ENCODE measurements at places on chromosomes 16 and 17.

- DNase-seq: no peak
Observed at GRCh38 chr17:16104189-16104588, 104.6 kb downstream of the TTC19 start.

DNA sequence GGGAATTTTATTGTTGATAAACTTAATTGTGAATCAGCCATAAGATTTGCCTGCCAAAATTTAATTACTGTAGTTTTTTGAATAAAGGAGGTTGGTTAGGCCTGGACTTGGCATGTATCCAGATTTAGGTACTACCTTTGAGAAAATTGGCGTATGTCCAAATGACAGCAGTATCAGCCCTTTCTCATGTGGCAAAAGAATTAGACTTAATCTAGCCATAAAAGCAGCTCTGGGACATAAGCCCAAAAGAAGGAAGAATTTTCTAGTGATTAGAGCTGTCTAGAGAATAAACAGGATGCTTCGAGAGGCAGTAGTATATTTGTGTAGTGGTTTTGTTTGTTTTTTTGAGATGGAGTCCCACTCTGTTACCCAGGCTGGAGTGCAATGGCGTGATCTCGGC lies 27.7 kb downstream of the PPM1E start:
- DNase-seq: no peak

DNA sequence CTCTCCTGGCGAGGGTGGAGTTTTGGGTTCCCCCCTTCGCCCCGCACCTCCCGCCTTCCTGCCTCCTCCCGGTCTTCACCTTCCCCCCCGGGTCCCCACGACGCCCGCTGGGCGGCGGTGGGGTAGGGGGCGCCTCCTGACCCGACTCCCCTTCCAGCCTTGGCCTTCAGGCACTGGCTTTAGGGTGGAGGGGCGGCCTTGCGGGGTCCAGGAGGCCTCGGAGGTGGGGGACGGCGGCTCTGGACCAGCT lies 2.4 kb downstream of the SLC16A3 start:
- DNase-seq: no peak

DNA sequence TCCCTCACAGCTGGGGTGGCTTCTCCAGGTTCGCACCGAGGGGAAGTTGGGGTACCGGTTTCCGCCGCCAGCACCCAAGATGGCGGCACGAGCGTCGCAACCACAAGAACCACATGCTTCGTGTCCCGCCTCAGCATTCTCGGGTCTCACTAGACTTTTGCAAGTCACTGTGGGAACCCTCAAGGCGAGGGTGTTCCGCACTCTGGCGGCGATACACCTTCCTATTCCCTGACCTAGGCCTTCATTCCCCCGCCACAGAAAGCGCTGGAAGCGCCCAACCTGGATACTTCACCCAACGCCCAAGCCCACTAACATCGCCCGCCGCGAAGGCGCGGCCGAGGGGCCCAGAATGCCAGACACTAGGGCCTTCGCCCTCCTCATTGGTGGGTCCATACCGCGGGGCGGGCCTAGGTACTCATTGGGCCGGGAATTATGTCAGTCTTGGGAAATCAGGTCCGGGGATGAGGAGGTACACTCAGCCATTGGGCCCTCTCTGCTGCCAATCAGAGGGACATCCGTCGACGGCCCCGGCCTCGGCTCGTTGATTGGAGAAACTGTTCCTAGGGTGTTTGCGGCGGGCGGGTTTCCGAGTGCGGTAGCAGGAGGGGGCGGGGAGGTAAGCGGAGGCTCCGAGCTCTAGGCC lies at the start of gene NFE2L1:
Gene NFE2L1 (plus strand): TSS at position 619 of the 643 bp plus-strand sequence. CDS start 2,760 bp downstream, outside the sequence.
- peak; percentile 95 for DNase-seq

DNA sequence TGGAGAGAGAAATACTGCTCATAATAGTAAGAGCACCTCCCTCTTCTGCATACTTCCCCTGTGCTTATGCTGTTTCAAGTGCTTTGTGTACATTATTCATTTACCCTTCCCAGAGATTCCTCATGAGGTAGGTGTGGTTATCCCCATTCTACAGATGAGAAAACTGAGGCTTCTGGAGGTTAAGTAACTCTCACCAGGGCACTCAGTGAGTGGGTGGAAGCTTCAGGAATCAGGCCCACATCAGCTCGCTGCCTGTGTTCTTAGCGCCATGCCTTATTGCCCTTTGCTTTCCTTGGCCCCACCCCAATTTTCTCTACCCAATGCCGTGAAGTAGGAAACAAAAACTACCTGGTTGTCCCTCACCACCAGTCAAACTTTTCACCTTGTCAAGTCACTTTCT lies 18.1 kb upstream of the ITGB3 start:
- no peak for DNase-seq

DNA sequence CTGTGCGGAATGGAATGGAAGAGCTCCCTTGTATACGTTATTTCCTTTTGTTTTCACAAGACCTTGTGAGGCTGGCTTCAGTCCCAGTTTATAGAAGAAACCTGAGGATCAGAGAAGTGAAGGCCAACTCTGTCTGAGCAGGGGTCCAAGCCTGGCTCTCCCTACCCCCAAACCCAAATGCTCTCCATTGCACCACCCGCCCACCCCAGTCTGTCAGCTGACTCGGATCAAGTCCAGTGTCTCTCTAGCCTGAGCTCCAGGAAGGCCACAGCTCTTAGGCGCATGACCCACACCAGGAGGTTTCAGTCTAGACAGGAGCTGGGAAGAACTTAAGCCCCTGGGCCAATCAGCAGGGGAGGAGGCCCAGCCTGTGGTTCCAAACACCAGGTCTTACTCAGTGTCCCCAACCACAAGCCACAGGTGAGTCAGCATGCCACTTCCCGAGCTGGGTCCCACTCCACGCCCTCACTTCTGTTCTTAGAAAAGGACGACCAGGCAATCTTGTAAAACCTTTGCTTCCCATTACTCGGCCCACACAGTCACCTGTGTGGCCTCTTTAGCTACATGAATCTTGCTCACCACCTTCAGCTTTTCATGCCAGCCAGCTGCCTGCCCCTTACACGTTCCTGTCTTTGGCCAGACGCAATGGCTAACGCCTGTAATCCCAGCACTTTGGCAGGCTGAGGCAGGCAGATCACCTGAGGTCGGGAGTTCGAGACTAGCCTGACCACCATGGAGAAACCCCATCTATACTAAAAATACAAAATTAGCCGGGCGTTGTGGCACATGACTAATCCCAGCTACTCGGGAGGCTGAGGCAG lies 27.8 kb downstream of the TK2 start:
- peak; percentile 66 for DNase-seq

DNA sequence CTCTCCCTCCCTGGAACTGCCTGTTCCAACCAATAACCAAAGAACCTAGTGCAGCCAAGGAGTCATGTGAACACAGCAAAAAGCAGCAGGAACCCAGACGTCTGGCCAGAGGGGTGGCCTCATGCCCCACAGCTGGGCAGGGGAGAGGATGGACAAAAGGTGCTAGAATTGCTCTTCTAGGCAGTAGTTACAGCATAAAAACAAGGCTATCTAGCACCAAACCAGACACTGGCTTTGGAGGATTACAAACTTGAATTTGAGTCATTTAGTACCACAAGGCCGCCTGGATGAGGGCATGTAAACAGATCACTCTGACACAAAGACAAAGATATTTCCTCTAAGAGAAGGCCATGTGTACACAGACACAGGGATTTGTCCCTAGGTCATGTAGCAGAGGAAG lies 423.3 kb upstream of the MAF start:
- no peak for DNase-seq

DNA sequence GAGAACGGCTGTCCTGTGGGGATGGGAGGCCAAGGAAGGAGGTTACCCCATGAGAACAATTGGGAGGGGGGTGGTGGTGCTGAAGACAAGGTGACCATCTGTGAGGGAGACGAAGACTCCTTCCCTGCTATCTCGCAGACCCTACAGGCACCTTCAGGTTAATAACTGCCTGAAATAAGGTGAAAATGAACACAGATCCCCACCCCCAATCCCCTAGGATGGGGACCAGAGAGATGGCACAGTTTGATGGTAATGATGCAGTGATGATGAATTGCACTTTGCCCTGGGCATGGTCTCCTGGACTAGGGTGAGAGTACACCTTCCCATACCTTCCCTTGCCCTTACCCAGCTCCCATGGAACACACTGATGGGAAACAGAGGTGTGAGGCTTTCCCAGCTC lies 1.4 kb upstream of the NAE1 start:
- no peak for DNase-seq

- DNase-seq: no peak
Observed at GRCh38 chr16:53775821-53776431, 72.0 kb downstream of the FTO start.

DNA sequence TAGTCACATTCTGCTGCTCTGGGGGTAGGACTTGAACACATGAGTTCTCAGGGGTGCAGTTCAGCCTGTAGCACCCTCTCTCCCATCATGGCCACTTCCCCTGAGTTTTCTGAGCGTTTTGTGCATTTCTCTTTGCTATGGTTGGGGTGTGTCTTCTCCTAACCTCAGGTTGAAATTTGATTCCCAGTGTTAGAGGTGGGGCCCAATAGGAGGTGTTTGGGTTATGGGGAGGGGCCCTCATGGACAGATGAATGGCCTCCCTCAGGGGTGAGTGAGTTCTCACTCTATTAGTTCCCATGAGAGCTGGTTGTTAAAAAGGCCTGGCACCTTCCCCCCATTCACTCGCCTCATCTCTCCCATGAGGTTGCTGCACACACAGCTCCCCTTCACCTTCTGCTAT lies 101.1 kb downstream of the FOXL1 start:
- DNase-seq: no peak

DNA sequence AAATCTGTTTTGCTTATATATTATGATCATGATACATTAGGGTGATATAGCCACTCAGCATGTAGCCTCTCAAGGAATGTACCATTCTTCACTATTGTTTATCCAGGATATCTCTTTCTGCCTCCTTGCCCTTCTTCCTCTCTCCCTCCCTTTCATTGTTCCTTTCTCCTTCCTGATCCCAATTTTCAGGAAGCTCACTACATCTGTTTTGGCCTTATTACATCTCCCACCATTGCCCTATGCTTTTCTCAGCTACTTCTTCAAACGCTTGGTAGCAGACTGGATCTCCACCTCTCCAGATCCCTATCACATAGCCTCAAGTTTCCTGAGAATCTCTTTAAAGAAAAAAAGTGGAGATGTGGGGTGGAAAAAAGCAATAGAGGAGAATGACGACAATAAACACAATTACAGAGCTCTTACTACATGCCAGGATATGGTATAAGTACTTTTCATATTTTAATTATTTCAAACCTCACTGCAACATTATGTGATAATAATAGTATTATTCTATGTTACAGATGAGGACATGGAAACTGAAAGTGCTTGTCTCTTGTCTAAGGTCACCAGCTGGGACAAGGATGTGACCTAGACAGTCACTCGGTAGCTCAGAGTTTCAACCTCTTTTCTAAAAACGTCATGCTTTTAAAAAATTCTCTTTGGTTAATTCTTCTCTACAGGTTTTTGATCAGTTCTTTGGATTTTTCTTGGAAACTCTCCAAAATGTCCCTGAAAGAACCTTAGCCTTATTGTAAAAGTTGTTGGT lies 959.1 kb downstream of the CDH11 start:
- no peak for DNase-seq

DNA sequence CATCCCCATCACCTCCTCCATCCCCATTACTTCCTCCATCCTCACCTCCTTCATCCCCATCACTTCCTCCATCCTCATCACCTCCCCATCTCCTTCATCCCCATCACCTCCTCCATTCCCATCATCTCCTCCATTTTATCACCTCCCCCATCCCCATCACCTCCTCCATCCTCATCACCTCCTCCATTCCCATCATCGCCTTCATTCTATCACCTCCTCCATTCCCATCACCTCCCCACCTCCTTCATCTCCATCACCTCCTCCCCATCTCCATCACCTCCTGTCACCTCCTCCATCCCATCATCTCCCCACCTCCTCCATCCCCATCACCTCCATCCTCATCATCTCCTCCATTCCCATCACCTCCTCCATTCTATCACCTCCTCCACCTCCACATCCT lies 116.4 kb downstream of the SEC14L1 start:
- no peak for DNase-seq

DNA sequence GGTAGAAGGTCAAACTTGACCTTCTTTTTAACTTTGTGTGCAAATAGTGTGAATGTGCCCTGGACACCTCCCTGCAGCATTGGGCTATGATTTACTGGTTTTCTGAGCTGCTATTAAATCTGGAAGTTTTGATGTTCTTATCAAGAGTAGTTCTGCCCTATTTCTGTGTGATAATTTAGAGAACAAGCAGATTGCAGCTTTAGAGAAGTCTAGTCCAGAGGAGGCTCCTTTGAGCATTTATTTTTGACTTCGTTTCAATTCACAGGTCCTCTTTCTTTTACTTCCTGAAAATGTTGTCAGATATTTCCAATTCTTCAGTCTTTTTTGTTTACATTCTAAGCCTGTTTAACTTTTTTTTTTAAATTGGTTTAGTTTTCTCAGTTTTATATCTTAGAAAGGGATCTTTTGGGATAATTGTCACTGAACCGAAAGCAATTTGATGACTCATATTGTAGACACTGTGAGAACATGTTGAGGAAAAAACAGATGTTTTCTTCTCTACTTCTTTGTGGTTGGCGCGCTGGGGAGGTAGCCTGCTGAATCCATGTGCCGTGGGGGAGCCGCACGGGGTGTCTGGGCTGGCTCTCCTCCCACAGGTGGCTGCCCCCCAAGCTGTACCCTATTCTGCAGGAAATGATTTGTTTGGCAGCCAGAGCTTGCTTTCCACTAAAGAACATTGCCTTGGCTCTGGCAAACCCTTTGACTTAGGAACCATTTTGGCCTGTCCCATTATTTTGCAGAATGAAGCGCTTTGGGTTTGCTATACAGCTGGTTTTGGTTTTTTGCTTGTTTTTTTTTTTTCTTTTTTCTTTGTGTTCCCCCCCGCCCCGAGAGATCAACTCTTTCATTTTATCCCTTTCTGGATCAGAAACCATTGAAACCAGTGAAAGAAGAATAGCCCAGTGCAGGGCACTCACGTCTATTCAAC lies 53.4 kb downstream of the MFSD11 start:
- no peak for DNase-seq

- no peak for DNase-seq
Observed at GRCh38 chr17:76124582-76125390, 16.3 kb downstream of the FOXJ1 start.

DNA sequence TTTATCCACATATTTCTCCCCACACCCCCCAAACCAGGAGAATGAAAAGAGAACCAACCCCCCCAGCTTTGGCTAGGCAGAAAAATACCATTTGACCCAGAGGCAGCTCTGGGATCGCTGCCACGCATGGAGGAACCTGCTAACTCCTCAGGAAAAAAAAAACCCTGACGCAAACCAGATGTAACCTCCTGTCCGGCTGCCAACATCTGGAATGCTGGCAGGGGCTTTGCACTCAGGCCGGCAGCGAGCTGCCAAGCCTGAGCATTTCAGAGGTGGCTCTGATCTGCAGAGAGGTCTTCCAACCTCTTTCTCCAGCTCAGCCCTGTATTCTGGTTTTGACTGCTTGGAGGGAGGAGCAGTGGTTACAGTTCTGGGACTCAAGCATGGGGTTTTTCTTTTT lies 8.2 kb downstream of the IGFBP4 start:
- DNase-seq: no peak

GRCh38 chr17:49393491-49394255 lies 21.0 kb downstream of the PHB1 start:
- no peak for DNase-seq

Data from stimulated activated CD4-positive, alpha-beta T cell treated with anti-CD3 and anti-CD28 coated beads, Interleukin-1b, Interleukin-23, amount 100 ng/mL, for 1 hour (primary cell).